ENCODE measurements at places on chromosomes 6 and 20.

DNA sequence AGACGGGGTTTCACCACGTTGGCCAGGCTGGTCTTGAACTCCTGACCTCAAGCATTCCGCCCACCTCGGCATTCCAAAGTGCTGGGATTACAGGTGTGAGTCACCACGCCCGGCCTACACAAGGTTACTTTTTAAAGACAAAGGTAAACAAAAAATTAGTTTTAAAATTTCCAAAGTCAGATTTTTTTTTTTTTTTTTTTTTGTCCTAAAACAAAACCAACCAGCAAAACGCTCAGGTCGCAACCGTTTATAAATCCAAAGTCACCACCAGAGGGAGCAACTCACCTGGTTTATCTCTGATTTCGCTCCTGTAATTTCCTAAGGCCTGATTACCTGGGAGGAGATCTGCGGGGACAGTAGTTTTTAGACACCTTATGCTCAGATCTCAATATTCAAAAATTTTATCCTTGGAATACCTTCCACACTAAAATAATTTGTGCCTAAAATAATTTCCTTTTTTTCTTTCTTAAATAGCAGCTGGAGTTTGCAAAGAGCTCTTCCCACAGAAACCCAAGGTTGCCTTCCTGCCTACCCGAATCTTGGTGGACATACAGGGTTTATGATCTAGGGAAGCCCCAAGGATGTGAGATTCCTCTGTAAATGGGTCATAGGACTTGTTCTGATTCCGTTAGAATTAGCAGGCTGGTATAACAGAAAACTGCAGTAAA lies 19.8 kb upstream of the TREM1 start:
- no peak for DNase-seq

GRCh38 chr6:44576132-44576631 lies 188.7 kb downstream of the CDC5L start:
- no peak for DNase-seq

GRCh38 chr20:60631585-60632287 lies 620.3 kb upstream of the CDH4 start:
- no peak for DNase-seq

DNA sequence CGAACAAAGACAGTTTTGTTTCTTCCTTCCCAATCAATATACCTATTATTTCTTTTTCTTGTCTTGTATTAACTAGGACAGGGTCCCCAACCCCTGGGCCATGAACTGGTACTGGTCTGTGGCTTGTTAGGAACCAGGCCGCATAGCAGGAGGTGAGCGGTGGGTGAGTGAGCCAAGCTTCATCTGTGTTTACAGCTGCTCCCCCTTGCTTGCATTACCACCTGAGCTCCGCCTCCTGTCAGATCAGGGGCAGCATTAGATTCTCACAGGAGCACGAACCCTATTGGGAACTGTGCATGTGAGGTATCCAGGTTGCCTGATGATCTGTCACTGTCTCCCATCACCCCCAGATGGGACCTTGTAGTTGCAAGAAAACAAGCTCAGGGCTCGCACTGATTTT lies 151.9 kb downstream of the CDKAL1 start:
- DNase-seq, result no peak

DNA sequence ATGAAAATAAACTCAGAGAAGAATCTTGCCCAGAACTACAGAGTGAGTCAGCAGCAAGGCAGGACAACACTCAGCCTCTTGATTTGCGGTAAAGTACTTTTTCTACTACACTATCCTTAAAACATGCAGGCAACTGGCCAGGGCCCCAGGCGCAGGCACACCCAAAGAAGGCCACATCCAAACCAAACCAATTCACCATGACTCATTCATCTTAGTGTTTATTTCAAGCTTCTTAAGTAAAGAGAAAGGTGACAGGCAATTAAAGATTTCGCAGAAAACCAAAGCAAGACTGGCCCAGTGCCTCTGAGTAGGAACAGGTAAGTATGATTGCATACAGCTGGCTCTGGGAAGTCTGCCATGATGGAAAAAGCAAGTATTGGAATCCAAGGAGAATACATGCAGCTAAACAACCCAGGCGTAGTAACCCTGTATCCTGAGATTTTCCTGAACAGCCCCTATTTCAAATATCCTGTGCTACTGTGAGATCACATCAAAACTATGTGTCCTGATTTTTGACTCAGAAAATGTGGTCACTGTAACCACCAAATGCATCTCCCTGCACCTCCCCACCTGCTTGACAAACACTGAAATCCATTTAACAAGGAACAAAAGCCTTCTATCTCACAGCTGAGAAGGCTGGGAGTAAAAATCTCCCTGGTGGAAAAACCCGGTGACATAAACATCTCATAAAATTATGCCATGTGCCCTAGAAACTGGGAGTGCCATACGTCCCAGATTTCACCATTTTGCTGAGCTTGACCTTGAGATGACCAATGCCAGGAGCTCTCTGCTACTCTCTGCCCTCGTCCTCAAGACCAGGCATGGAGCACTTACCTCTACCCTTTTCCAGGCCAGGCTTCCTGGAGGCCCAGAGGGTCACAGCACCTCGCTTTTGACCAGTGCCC lies 12.4 kb downstream of the WFDC3 start:
- no peak for DNase-seq

DNA sequence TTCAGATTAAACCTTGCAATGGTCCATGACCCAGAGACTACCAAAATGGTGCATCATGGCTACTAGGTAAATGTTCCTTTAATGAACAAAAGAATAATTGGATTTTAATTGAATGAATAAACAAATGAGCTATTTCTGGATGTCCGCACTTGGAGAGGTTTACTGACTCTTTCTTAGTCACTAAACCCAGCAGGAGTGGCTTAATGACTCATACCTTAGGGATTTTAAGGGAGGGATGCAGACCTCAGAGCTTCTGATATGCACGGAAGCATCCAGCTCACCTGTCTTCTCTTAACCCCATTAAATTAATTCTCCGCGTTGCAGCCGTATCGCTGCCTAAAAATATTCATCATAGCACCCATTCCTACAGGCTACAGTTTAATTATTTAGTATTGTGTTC lies 970.0 kb upstream of the SLC35B3 start:
- no peak for DNase-seq

GRCh38 chr20:4234128-4234527 lies 218.8 kb upstream of the RNF24 start:
- DNase-seq, result no peak

GRCh38 chr6:113009682-113010081 lies 662.6 kb downstream of the RFPL4B start:
- no peak for DNase-seq

DNA sequence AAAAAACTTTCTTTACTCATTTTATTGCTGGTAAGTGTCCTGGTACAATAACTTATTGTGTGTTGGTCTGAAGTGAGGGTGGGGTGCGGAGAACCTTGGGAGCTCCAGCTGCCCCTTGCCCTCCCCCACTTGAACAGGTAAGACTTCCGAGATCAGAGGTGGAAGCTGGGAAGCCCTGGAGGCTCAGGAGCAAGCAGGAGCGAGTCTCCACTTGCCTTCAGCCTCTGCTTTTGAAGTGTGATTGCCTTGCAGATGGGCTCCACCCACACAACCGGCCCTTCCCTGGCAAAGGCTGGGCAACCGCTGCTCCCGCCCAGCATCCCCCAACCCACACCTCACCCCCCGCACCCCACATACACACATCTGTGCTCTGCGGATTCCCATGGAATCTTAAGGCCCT lies 179.6 kb downstream of the TFAP2C start:
- no peak for DNase-seq

- DNase-seq, result no peak
Observed at GRCh38 chr20:32004963-32005362, 5.3 kb upstream of the CCM2L start.

- peak; percentile 54 for DNase-seq
Observed at GRCh38 chr20:21513881-21514540, at the start of gene NKX2-2. Gene NKX2-2 (minus strand): TSS chr20:21514064. CDS start chr20:21513669, 395 bp downstream.

DNA sequence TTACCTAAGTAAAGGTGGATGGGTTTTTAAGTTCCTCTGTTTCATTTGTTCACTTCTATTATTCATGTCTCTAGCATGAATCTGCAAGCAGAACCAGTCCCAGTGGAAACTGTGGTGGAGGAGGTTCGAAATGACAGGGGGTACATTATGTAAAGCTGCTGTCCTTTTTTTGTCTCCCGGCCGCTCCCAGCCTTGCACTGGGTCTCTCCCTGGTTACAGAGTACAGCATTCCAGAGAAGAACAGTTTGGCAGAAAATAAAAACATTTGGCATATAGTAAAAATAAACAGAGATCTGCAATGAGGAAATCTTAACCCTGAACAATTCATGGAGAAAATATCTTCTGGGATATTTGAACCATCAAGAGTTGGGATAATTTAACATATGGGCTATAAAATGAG lies 34.6 kb upstream of the TAGAP start:
- DNase-seq, result no peak

DNA sequence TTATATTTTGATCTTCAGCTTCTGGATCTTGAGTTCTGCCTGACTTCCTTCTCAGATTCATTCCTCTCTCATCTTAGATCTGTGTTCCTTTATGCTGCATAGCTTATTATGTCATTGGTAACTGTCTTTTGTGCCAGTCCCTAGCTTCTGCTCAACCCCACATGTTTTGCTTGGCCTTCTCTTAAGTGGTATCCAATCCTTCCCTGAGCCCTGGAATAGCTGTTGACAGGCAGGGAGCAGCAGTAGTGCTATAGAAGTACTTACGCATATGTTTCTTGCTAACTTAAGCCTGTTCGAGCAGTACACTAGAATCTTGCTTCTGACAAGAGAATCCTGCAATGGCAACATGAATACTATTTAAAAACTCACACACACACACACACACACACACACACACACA lies 13.6 kb upstream of the GRIK2 start:
- no peak for DNase-seq

GRCh38 chr6:28775405-28776129 lies 148.2 kb downstream of the TRIM27 start:
- no peak for DNase-seq

DNA sequence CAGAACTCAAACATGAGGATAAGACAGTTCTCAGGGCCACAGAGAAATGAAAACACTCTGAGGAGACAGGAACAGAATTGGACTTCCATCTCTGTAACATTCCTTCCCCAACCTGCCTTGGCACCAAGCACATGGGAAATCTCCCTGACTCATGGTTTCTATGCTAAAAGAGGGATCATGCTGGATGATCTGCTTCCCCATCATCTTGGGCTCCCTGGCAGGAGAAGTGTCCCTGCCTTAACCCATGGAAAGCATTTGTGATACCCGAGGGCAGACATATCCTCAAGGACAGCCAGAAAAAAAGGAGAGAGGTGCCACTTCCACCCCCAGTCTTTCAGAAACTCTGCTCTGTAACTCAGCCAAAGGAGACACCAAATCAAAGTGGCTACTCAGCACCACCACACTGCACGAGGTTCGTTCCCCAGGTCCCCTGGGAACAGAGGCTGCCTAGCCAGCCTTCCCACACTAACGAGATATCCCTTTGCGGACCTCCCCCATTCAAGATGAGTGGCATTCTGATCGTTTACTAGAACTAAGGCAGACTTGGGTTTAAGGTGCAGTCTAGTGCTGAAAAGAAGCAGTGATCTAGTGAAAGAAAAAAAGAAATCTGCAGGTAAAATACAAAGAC lies 34.8 kb downstream of the BLOC1S5 start:
- DNase-seq, result no peak

- no peak for DNase-seq
Observed at GRCh38 chr6:25788305-25788922, 33.9 kb downstream of the SLC17A4 start.

- peak; percentile 44 for DNase-seq
Observed at GRCh38 chr20:61044499-61044898, 207.6 kb upstream of the CDH4 start.

DNA sequence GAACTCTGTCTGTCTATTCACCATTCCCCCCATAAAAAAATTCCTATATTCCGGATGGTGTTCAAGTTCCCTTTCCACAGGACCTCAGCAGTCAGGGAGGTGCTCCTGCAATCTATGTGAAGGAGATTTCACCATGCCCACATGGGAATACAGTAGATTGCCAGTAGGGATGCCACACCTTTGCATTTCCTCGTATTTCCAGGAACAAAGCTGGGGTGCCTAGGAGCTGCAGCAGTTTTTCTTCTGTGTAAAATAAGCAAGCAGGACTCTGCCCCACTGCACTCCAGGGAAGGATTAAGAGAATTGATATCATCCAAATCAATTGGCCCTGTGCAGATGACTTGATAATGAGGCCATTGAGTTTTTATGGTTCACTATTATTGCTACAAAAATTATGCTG lies 7.4 kb upstream of the KIF16B start:
- no peak for DNase-seq

GRCh38 chr20:19419396-19419795 lies 207.0 kb downstream of the SLC24A3 start:
- no peak for DNase-seq

Measured in ecto neural progenitor cell (in vitro differentiated cells).